ENCODE measurements at places on chromosomes 16 and 17.

GRCh38 chr17:70345061-70345460 is 175.7 kb downstream of the KCNJ2 start:
- DNase-seq = no peak

GRCh38 chr16:21205303-21205702 is 6.1 kb downstream of the ZP2 start:
- no peak for DNase-seq

- no peak for DNase-seq
These were observed 3.3 kb downstream of the ATPAF2 start for GRCh38 chr17:18035704-18036103.

DNA sequence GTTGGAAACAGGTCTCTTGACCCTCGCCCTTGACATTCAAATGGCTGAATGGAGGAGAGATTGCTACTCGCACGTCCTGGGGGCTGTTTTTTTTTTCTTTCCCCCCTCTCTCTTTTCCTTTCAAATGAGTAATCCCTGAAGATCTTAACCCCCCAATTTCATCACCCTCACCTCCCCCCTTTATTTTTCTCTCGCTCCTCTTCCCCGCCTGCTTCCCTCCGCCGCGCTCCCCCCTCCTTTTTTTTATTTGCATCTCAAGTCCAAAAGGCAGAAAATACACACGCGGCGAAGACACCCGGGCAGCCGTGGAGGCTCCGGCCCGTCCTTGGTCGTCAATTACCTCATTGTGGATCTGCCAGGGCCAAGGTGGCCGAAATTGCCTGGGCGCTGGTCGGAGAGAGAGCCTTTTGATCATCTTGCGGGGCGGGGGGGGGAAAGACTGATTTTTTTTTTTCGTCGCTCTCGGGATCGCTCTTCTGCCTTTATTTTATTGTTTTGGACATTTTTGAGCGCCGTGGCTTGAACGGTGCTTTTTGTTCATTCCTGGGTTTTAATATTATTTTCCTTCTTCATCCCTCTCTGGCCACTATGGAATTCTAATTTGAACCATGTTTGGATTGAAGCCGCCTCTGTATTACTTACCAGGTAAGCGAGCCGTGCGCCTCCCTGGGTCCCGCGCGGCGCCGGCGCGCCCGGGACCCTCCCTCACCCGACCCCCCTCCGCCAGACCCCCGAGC is 57.2 kb upstream of the GSE1 start:
- DNase-seq = no peak

GRCh38 chr17:64384253-64385186 is 6.1 kb downstream of the PECAM1 start:
- no peak for DNase-seq

DNA sequence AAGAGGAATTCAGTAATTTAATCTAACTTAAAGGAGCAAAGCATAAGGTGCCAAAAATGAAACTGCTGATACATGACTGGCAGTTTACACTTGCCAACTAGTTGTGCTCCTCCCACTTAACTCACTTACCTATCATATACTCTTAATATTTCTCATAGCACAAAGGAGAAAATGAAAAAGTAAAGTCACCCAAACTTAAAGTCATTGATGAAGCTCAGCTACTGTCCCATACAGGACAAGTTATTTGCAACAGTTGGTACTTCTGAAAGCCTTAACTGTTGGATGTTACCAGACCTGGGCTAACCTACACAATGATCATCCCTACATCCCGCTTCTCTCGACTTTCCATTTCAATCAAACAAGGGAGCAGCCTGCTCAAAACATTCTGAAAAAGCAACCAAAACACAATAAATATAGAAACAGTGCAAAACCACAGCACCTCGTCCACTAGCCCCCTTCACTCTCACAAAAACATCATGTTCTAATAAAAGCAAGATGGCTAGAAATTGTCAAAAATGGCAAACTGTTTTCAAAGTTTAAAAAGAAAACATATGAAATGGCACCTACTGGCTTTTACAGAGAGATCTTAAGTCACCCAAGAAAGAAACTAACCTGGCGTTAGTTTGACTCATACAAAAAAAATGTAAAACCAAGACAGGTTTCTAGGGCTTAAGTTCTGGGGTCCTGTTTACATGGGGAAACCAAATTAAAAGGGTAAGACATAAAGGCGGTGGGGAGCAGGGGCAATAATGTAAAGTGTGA is 868 bp downstream of the MED13 start:
- no peak for DNase-seq

- DNase-seq = no peak
These were observed 747 bp downstream of the ATXN7L3 start for GRCh38 chr17:44198721-44199552.
